ENCODE measurements at places on chromosomes 2 and 18. TPM values are rescaled to one million over a fixed set of nuclear protein-coding genes. Genes with fewer than 3 reads are reported as not detected.

DNA sequence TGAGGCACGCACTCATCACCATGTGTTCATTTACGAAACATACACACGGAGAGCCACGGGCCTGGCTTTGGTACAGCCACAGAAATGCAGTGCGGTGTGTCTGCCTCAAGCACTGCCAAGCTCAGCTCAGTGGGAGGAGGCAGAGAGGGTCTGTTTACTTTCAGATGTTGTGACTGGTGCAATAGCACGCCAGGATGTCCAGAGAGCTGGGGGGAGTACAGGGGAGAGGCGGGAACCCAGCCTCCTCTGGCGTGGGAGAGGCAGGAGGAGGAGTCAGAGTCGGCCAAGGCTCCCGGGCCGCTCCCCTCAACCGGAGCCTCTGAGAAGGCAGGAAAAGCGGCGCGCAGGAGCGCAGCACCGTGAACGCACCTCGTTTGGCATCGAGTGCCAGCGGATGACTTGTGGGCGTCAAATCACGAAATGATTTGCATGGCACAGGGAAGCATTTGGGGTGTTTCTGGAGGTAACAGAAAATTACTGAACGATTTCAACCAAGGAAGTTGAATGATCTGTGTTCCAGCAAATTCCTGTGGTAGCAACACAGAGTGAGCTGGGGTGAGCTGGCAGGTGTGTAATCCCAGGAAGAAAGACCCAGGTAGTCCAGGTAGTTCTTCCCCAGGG is 143.0 kb downstream of the ZNF516 start:
- no peak for DNase-seq
- peaks cover 9% of the 10 kb centered on the region for H3K36me3 ChIP-seq
- no peak overlapping the region for H3K27ac ChIP-seq
- H3K4me3 ChIP-seq, result no peak overlapping the region
- H3K27me3 ChIP-seq, result peaks cover 4% of the 10 kb centered on the region
- peaks cover 23% of the 10 kb centered on the region for H3K4me1 ChIP-seq

The COLEC12 gene
- total RNA-seq, result 17.8 TPM

- H3K27ac ChIP-seq, result no peak overlapping the region
- no peak overlapping the region for H3K4me3 ChIP-seq
- no peaks in the 10 kb centered on the region for H3K4me1 ChIP-seq
Observed at GRCh38 chr2:130810490-130810889, 26.2 kb upstream of the ARHGEF4 start.

The MREG gene
- total RNA-seq, result 1.8 TPM

GRCh38 chr18:26911840-26912239 is 46.3 kb upstream of the AQP4 start:
- H3K36me3 ChIP-seq, result no peaks in the 10 kb centered on the region
- H3K4me1 ChIP-seq, result peaks cover 17% of the 10 kb centered on the region
- no peak overlapping the region for H3K4me3 ChIP-seq
- H3K27me3 ChIP-seq, result peaks cover 10% of the 10 kb centered on the region

- no peak for DNase-seq
- H3K36me3 ChIP-seq, result peaks cover 7% of the 10 kb centered on the region
- no peaks in the 10 kb centered on the region for H3K27me3 ChIP-seq
- H3K27ac ChIP-seq, result no peak overlapping the region
- H3K4me1 ChIP-seq, result peaks cover 26% of the 10 kb centered on the region
- H3K4me3 ChIP-seq, result no peak overlapping the region
Observed at GRCh38 chr2:171956135-171956825, 34.0 kb downstream of the HAT1 start.

- H3K27me3 ChIP-seq, result no peaks in the 10 kb centered on the region
- peaks cover 4% of the 10 kb centered on the region for H3K36me3 ChIP-seq
- H3K4me1 ChIP-seq, result peaks cover 4% of the 10 kb centered on the region
- no peak overlapping the region for H3K27ac ChIP-seq
- H3K4me3 ChIP-seq, result no peak overlapping the region
Observed at GRCh38 chr2:147904051-147904450, 59.2 kb downstream of the ACVR2A start.

The EPB41L3 gene
- 47.0 TPM for total RNA-seq

DNA sequence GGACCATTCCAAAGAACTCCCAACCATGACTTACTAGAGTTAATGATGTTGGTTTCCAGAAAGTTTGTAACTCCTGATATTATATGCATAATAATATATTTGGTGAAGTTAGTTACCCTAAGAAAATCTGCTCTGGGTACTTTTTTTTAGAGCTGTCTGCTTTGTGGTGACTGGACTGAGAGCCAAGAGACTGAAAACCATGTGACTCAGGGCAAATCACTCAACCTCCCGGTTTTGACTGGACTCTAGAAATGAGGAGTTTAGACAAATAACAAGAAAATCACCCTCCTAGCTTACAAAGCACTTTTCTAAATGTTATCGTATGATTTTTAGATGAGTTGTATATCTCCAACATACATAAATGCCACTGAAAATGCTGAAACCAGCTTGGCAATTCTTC is 138.3 kb upstream of the RND3 start:
- H3K36me3 ChIP-seq, result no peaks in the 10 kb centered on the region
- DNase-seq, result no peak
- H3K27ac ChIP-seq, result no peak overlapping the region
- no peaks in the 10 kb centered on the region for H3K27me3 ChIP-seq
- H3K4me1 ChIP-seq, result peaks cover 60% of the 10 kb centered on the region

The MDH1B gene
- 1.5 TPM for total RNA-seq

- no peak for DNase-seq
- H3K4me1 ChIP-seq, result no peaks in the 10 kb centered on the region
- no peak overlapping the region for H3K4me3 ChIP-seq
- no peak overlapping the region for H3K27ac ChIP-seq
- H3K36me3 ChIP-seq, result no peaks in the 10 kb centered on the region
Observed at GRCh38 chr2:147818741-147819140, 26.1 kb upstream of the ACVR2A start.

The TMEM214 gene
- total RNA-seq, result 107 TPM

- H3K4me3 ChIP-seq, result no peak overlapping the region
- H3K4me1 ChIP-seq, result peaks cover 41% of the 10 kb centered on the region
- DNase-seq, result no peak
Observed at GRCh38 chr2:160465002-160465401, 28.6 kb downstream of the RBMS1 start.

The KCNIP3 gene
- 3.1 TPM for total RNA-seq

All from chondrocyte (in vitro differentiated cells).